ENCODE measurements at places on chromosomes 1 and 21.

GRCh38 chr1:2106659-2107405, 56.6 kb downstream of the PRKCZ start:
- DNase-seq: no peak

DNA sequence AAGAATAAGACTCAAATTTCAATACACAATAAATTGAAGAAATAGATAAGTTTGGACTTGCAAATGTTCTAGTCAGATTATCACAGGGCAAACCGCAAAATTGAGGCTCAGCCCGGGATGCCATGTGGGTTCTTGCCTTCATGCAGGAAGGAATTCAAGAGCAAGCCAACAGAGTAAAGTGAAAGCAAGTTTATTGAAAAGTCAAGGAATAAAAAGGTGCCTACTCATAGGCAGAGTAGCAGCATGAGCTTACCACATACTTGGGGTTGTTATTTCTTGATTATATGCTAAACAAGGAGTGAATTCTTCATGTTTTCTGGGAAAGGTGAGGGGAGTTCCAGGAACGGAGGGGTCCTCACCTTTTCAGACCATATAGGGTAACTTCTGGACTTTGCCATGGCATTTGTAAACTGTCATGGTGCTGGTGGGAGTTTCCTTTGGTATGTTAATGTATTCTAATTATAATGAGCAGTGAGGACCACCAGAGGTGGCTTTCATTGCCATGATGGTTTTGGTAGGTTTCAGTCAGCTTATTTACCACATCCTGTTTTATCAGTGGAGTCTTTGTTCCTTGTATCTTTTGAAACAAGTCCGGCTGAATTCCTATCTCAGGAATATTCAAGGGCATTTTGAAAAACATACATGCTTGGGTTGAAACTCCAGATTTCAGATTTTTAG, 2.0 kb upstream of the OR2AK2 start:
- no peak for DNase-seq

DNA sequence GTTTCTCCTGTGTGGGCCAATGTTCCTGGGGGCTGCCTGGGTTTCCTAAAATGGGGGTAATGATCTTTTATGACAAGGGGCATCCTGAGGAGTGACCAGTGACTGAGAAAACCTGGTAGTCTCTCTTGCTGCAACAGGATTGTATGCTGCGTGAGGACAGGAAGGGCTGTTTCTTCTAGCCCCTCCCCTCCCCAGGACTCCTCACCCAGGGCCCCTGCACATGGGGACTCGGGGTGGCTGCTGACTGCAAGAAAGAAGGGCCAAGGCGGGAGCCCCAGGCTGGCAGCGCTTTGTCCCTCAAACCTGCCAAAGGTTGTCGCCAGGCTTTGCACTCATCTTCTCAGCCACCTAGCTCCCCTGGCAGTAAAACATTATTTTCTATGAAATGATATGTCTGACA, 442.4 kb downstream of the CAMTA1 start:
- no peak for DNase-seq

DNA sequence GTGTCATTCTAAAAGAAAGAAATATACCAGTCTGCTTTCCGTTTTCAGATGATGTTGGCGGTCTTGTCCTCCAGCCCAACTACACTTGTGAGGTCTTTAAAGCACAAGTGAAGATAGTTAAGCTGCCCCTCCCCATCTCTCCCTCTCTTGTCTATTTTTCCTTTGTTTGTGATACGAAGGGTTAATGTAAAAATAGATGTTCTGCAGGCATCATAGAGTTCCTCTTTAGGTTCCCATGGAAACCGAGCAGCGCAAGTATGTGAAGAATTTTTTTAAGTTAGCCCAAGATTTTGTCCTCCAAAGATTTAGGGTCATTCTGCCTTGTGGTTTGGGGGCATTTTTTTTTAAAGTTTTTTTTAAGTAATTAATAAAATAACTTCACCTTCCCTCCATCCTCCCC, 232.4 kb upstream of the AJAP1 start:
- no peak for DNase-seq

DNA sequence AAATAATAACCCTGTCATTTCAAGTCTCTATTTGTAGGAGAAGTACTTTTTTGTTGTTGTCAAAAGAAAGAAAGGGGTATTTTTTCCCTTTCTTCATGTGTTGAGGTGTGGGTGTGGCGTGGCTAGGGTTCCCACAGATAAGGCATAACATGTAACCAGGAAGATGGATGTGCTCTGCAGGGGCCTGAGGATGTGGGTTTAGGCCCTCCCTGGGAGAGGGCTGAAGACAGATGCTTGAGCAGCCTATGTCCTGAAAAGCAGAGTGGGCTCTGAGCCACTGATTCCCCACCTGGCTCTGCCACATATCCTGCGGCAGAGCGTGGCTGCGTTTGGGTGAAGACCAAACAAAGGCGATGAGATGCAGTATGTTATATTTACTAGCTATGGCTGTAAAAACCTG, 13.9 kb upstream of the ADAR start:
- no peak for DNase-seq

DNA sequence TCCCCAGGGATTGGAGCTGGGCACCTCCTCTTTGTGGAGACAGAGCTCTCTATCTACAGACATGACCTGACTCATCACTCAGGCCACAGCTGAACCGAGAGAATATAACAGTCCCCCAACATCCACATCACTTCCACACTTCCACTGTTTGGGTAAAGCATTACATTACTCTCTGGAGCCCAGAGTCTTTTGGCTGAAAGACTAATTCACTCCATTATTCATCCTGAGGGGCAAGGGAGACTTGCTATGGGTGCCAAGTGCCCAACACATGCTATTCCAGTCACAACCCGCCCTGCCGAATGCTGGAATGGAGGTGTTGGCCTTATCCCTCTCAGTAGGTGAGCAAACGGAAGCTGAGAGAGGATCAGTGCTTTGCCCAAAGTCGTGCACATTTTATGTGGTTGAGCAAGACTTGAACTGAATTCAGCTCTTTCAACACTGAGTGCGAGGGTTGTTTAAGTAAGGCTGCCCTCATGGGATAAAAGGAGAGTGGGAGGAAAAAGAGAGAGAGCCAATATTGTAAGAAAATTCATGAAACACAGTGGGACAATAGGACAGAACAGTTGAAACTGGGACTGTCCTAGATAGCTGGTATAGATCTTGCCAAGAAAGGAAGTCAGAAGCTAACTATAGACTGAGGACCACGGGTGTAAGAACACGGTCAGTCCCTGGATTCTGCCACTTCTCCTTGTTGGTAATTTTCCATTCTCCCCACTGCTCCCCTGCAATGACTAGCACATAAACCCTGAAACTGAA, 13.5 kb upstream of the CHI3L1 start:
- no peak for DNase-seq

DNA sequence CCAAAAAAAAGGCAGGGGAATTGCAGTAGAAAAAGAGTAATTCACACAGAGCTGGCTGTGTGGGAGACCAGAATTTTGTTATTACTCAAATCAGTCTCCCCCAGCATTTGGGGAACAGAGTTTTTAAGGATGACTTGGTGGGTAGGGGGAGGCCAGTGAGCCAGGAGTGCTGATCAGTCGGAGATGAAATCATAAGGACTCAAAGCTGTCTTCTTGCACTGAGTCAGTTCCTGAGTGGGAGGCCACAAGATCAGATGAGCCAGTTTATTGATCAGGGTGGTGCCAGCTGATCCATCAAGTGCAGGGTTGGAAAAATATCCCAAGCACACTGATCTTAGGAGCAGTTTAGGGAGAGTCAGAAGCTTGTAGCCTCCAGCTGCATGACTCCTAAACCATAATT, 23.7 kb upstream of the EDARADD start:
- no peak for DNase-seq

DNA sequence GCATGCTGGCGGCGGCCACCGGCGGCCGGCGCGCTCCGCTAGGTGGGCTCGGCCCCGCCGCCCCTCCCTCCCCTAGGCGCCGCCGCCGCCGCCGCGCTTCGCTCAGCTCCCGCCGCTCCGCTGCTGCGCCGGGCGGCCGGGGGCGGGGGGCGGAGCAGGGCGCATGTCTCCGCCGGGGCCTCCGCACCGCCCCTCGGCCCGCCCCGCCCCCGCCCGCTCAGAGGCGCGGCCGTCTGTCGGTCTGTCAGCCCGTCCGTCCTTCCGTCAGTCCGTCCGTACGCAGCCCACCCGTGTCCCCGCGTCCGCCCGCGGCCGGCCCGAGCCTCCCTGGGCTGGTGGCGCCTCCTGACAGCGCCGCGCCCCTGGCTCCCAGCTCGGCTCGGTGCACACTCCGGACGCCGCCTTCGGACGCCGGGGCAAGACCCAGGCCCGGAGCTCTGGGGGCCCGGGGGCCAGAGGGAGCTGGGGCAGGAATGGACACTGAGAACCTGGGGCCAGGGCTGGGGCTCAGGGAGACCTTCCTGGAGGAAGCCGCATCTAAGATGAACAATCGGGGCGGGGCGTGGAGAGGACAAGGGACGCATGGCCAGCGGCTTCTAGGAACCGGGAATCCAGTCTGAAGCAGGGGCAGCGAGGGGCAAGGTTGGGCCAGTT, at the start of gene GPR153:
Gene GPR153 (minus strand): TSS at position 138 of the 654 bp plus-strand sequence. CDS start 6,193 bp downstream, outside the sequence.
- DNase-seq: no peak

DNA sequence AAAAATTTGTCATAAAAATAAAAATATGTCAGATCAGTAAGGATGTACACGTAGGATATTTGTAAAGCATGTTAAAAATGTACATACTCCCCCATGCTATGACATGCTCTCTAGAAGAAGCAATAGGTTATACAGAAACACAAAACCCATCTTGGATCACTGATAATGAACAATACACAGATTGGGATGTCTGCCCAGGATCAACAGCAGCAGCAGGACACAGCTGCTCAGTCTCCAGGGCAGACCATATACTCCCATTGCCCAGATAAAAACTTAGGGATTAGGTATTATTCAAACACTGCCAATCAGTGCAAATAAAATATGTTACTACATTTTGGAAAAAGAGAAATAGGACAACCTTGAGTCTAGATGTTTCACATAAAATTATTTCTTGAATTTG, 39.0 kb downstream of the DAB1 start:
- DNase-seq: no peak

- DNase-seq: no peak
Measured at GRCh38 chr1:177185209-177185608, 14.5 kb downstream of the BRINP2 start.

- DNase-seq: no peak
Measured at GRCh38 chr1:116164604-116165368, 53.6 kb downstream of the MAB21L3 start.
